ENCODE measurements at places on chromosomes 2 and 18. TPM values are rescaled to one million over a fixed set of nuclear protein-coding genes. Genes with fewer than 3 reads are reported as not detected.

DNA sequence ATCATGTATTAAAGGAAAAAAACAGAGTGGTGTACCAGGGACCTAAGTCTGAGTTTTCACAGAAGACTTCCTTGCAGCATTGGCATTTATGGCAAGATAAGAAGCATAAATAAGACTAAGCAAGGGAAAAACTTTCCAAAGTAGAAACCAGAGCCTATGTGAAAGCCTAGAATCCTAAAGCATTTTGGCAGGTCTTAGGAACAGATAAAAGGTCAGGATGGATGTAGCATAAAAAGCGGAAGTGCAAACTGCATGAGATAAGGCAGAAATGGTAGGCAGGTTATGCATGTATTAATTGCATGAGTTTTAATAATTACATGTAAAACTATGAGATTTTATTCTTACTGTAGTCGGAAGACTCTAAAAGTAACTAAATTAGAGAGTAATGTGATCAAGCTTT is 596.5 kb downstream of the SUCLG1 start:
- no peak for DNase-seq

DNA sequence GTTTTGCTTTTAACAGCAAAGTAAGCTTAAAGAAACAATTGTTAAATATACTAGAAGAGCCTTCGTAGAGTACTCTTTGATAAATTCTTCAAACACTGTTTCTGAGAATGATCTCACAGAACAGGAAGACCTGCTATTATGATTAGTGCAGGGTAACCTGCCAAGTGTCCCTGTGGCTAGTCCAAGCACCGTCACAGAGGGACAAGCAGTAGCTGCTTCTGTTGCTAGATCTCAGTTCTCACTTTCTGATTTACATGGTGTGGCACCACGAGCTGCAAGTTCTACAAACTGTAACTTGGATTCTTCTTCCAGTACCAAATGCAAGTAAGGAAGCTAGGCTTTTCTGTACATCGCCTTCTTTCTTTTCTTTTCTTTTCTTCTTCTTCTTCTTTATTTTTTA is 121.5 kb downstream of the PIEZO2 start:
- no peak for DNase-seq

GRCh38 chr18:2312440-2312839 is 258.9 kb downstream of the METTL4 start:
- DNase-seq: no peak

DNA sequence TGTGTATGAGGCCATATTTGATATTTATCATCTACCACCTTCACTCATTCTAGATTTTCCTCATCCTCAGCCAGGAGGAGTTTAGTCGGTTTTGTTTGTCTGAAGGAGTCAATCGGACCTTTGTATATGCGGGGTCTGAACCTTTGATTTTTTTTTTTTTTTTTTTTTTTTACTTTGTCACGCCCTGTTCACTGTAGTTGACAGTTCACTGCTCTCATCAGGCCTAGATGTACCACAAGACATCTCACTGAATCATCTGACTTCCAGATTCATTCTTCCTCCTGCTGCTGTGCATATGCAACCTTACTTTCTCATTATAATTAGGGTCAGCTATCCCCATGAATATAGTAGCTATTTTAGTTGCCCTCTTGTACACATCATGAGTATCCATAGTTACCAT is 133.2 kb downstream of the ARHGAP15 start:
- no peak for DNase-seq

GRCh38 chr2:120736624-120737339 is 1.1 kb downstream of the GLI2 start:
- DNase-seq: no peak

DNA sequence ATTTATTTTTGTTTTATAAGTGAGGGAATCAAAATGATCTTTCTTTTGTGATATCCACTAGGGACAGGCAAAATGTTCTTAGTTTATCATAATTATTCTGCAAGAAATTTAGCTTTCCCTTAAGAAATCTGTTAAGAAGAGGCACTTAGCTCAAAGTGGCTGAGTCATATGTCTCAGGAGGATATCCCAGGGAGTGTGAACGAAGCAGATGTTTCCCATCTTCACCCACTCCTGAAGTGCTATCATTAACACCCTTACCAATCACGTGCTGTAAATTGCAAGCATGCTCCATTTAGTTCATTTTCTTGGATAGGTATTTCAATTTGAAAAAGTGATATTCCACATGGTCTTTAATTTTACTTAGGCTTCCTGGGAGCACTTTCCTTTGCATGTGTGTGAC is 774.3 kb upstream of the TMEFF2 start:
- no peak for DNase-seq

GRCh38 chr2:62038975-62039771 is 133.7 kb downstream of the COMMD1 start:
- no peak for DNase-seq

- DNase-seq: no peak
These were observed 30.0 kb upstream of the KLHL14 start for GRCh38 chr18:32802591-32803451.

The IL36A gene
- total RNA-seq: not detected

The ANTXR1 gene
- total RNA-seq: 142 TPM

The CDH2 gene
- 3.1 TPM for total RNA-seq

The IL36B gene
- total RNA-seq: not detected

The SKA1 gene
- 0.55 TPM for total RNA-seq
